RWPE1 (cell line): ENCODE measurements at places on chromosomes 7 and 10.
A peak's percentile ranks its signal among the peaks of the same experiment; 100 is the strongest.

DNA sequence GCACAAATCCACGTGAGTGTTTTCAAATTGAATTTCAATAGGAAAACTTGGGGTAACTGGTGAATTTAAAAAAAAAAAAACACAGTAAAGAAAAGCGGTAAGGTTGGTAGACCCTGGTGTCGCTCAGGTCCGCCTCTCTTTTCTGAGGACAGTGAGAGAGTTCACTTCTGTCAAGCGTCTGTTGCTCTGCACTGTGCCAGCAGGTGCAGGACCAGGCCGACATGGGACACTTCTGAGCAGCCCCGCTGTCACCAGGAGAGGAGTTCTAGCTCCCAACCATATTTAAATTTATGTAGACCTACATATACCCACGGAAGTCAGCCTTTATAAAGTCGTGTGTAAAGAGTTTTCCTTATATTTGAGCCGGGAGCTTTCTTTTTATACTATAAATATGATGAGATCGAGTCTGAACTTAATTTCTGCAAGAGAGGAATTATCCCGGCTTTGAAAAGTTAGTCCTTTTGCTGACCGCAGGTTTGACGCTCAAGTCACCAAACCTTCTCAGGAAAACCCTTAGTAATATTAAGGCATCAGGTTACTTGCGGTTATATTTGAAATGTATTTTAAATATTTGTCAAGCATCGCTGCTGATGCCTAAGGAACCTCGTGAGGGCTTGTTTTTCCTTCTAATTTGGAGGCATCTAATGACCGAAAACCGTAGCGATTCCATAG, 531 bp downstream of the IKZF1 start:
- DNase-seq, result no peak

DNA sequence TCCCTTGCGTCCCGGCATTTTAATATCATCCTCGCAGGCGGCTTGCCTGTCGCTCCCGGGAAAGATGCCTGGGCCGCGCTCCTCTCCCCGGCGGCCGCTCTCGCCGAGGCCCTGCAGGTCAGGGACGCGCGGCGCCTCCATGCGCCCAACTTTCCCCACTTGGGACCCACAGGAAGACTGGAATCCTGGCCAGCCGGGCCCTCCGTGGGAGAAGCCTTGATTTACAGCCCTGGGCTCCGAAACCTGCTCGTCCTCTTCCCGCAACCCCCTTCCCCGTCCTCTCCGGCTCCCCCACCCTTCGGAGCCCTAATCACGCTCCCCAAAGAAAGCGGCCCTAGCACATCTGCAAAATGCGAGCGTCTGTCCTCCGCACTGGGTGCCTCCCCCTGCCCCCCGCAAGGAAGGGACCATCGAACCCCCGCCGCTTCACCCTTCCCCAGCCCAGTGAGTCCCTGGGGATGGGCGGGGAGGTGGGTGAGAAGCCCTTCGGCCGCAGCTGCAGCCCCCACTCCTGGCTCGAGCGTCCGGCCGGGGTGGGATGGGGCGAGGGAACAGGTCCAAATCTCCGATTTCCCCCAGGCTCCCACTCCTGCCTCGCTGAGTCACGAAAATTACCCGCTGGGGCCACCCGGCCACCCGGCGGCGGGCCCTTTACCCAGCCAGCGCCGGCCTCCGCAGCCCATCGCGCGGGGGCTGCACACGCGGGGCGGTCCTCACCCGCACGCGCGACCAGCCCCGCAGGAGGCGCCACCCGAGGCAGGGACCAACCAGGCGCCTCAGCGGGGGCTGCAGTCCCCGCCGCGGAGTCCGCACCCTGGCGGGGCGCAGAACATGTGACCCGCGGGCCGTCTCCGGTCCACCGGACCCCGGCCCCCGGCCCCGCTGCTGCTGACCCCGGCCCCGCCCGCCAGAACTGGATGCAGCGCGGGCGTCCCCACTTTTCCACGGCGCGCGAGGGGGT, 695 bp downstream of the HSPA12A start:
- DNase-seq, result peak; percentile 51

GRCh38 chr7:4202154-4202736, 479.9 kb upstream of the FOXK1 start:
- no peak for DNase-seq

DNA sequence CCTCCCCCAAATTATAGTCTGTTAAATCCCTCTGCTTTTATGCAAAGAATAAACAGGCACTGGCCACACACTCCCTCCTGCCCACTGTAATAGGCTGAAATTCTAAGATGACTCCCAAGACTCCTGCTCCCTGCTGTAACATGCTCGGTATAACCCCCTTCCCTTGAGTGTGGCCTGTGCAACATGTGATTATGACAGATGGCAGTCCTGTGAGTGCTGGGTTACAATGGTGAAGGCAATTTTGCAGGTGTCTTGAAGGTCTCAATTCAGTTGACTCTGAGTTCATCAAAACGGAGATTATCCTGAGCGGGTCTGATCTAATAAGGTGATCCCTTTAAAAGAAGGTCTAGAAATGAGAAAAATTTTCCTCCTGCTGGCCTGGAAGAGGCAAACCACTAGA, 55.9 kb downstream of the CREB3L2 start:
- DNase-seq, result no peak

DNA sequence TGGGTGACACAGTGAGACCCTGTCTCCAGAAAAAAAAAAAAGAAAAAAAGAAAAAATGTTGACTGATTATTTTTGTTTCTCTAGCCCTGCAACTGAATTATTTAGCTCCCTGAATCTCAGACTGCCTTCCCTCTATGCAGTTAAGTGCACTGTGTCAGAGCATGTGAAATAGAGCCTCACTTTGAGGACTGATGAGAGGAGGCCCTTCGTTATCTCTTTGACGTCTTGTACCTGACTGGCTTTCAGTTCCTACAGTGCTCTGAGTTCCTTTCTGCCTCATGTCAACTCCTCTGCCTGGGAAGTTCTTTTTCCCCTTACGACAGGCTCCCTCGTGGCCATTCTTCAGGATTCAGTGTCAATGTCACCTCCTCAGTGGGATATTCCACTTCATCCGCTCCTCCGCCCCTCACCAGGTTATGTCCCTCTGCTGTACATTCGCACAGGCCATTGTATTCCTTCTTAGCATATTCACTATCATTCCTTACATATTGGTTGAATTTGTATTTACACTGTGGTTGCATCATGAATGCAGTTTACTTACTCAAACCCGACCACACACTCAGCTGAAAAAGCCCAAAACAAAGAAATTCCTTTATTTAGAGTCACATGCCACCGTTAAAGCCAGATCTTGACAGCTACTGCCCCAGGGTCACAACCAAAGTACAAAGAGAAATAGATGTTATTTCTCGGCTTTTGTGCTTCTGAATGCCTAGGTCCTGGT, 18.1 kb upstream of the CAMK2G start:
- DNase-seq, result no peak

DNA sequence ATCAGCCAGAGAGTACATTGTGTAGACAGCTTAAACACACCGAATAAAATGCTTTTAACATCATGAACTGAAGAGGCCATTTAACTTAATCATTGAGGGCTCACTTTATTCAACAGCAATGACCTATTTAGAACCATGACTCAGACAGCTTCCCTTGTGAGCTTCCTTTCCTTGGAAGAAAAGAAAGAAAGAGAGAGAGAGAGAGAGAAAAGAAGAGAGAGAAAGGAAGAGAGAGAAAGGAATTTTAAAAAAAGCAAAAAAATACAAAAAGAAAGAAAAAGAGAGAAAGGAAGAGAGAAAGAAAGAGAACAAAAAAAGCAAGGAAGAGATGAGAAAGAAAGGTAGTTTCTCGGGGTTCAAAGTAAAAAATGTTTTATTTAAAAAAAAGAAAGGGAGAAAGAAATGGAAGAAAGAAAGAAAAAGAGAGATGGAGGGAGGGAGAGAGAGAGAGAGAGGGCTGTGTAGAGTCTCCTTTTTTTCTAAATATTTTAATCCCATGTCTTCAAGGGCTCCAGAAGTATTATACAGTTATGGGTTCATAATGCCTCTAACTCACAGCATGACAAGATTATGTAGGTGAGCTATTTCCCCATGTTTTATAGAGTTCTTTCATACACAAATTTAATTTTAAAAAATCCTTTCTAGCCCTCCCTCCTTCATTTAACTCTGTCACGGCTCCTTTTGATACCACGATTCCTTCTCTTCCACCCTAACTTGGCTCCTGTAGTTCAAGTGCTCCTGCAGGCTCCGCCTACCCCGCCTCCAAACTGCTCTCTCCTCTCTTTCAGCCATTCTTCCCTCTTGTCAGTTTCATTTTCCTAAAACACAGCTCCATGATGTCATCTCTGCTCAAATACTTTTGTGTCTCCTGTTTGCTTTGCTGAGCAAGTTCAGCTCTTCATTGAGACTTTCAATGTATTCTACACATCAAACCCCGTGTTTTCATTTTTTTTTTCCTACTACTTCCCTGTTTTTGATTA, 85.5 kb downstream of the PRTFDC1 start:
- no peak for DNase-seq

DNA sequence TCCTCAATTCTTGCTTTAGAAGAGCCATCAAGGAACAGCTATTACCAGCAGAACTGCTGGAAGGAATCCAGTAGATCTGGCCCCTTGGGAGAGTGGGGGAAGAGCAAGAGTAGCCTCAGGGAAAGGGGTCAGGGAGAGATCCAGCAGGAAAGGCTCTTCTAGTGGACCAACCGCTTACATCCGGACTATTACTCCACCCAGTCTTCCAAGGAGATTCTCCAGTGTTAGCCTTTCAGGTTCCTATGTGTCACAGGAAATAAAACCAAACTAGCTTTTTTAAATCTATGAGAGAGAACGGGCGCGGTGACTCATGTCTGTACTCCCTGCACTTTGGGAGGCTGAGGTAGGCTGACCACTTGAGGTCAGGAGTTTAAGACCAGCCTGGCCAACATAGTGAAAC, 34.3 kb downstream of the TET1 start:
- peak; percentile 64 for DNase-seq

GRCh38 chr10:96292971-96293920, 11.0 kb upstream of the DNTT start:
- peak; percentile 77 for DNase-seq

GRCh38 chr7:48098846-48099245, 9.8 kb downstream of the UPP1 start:
- DNase-seq, result no peak

DNA sequence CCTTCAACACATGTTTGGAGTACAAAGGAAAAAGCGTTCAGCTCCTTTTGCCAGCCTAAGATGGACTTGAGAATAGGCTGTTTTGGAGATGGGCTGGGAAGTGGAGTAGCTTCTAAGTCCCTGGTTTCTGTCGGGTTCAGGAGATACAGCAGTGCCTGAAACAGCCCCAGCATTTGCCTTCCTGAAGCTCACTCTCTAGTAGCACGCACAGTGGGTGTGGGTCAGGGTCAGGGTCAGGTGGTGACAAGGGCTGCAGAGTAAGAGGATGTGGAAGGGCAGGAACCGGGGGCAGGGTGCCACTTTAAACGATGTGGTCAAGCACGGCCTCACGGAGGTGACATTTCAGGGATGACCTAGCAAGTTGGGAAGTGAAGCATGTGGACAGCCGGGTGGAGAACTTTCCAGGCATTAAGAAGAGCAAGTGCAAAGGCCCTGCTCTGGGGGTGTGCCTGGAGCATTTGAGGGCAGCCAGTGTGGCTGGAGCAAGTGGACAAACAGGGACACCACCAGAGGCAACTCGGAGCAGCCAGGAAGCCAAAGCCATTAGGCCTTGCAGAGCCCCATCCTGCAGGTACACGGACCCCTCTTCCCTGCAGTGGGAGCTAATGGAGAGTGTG, 382.2 kb upstream of the ZMIZ1 start:
- no peak for DNase-seq

DNA sequence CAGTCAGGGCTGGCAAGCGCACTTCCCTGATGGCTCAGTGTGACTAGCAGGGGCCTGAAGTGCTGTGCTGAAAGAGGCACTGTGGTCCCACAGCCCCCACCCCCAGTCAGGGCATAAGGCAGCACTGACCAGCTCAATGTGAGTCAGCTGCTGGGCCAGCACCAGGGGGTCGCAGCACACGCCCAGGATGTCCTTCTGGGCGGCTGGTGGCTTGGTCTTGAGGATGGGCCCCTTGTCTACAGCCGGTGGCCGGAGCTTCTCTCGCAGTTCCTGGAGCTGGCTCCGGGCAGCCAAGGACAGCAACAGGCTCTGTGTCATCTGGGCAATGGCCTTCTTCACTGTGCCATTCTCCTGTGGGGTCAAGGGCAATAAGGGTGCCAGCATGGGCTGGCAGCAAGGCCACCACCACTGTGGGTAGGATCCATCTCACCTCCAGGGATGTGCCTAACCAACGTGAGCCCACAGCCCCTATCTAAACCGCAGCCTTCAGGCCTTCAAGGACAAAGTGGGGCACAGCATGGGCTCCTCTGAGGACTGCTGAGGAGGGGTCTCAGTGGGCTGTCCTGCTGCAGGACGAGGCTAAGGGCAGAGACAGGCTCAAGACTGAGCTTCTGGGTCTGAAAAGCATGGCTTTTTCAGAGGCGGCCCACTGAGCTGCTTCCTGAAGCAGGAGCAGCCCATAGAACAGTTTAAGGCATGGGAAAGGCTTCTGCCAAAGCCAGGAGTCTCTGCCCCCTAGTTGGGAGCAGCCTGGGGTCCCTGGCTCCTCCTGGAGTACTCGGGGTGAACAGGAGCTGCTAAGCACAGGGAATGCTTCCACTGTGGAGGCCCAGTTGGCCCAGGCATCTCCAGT, 62.5 kb downstream of the CSGALNACT2 start:
- no peak for DNase-seq

GRCh38 chr7:108193594-108194498, 63.7 kb upstream of the LAMB4 start:
- DNase-seq, result no peak

GRCh38 chr7:131905471-131905973, 349.1 kb upstream of the PODXL start:
- DNase-seq, result no peak
